ENCODE measurements at places on chromosomes 2 and 18. TPM values are rescaled to one million over a fixed set of nuclear protein-coding genes. Genes with fewer than 3 reads are reported as not detected.

XIRP2 gene
- total RNA-seq, result under 0.01 TPM

PSME4 gene
- 11.8 TPM for total RNA-seq

MFSD2B gene
- under 0.01 TPM for total RNA-seq

C1QL2 gene
- not detected for total RNA-seq

SLC16A14 gene
- 6.1 TPM for total RNA-seq

C2orf80 gene
- total RNA-seq, result not detected

ANKRD29 gene
- total RNA-seq, result 5.9 TPM

All from bronchial smooth muscle cell (primary cell).